ENCODE measurements at places on chromosomes 11 and 22.

DNA sequence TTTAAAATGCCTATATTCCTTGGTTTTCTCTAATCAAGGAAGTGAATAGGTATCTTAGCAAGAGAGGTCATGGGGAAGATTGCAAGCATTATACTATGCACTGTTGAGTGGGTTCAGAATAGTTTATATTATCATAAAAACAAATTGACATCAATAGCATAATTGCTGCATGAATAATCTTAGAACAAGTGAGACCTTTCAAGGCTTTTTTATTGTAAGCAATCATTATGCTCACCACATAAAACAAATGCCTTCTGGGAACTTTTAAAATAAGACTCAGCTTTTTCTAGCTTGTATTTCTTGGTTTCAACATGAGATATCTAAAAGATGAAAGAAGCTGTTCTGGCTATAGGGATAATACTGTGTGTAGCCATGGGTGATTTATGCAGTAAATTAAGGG is 135.6 kb upstream of the ZC3H12C start:
- no peak for DNase-seq

GRCh38 chr11:106468086-106468485 is 390.6 kb downstream of the AASDHPPT start:
- DNase-seq: no peak

DNA sequence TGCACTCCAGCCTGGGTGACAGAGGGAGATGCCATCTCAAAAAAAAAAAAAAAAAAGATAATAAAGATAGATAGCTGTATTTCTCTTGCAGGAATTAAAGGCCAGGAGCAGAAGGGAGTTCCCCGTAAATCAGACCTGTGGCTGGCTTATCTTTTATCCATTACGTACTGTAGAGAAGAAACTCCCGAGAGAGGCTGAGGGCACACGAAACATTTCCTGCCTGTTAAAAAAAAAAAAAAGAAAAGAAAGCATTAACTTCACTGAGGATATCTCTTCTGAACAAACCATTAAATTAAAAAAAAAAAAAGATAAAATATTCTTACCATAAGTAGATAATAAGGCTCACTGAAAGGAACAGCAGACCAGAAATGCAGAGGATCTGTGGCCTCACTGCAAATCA is 22.5 kb downstream of the P4HA3 start:
- DNase-seq: no peak

- peak; percentile 84 for DNase-seq
These were observed 115.8 kb upstream of the PITPNB start for GRCh38 chr22:28034760-28035401.

DNA sequence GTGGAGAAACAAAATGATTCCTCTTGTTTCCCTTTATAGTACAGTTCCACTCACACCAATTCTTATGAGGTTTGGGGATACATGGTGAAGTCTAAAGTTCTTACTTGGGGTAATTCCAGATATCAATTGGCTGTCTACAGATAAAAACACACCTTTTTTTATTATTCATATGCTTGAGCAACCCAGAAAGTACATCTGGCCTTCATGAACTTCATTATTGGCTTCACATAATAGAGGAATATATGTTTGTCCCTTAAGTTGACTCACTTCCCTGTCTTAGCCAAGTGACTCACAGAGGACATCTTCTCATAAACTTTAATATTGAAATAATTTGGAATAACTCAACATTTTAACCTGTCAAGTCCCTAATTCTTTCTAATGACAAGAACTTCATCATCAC is 36.3 kb upstream of the SOX6 start:
- no peak for DNase-seq

DNA sequence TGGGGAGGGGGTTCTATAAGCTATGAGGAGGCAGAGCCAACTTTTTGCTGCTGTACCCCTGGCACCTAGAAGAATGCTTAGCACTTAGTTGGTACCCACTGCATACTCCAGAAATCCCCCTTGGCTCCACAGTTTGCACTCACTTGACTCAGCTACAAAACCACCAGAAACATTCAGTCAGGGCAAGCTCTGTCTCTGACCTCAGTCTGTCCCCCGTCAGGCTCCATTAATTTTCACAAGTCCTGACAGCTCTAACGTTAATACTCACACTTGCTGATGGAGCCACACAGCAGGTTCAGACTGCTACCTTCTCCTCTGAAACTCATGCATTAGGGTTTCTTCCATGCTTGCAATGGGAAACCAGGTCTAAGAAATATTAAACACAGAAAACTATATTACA is 81.7 kb downstream of the MPPED2 start:
- no peak for DNase-seq

- no peak for DNase-seq
These were observed 331.5 kb downstream of the KCNA4 start for GRCh38 chr11:29685361-29685760.

DNA sequence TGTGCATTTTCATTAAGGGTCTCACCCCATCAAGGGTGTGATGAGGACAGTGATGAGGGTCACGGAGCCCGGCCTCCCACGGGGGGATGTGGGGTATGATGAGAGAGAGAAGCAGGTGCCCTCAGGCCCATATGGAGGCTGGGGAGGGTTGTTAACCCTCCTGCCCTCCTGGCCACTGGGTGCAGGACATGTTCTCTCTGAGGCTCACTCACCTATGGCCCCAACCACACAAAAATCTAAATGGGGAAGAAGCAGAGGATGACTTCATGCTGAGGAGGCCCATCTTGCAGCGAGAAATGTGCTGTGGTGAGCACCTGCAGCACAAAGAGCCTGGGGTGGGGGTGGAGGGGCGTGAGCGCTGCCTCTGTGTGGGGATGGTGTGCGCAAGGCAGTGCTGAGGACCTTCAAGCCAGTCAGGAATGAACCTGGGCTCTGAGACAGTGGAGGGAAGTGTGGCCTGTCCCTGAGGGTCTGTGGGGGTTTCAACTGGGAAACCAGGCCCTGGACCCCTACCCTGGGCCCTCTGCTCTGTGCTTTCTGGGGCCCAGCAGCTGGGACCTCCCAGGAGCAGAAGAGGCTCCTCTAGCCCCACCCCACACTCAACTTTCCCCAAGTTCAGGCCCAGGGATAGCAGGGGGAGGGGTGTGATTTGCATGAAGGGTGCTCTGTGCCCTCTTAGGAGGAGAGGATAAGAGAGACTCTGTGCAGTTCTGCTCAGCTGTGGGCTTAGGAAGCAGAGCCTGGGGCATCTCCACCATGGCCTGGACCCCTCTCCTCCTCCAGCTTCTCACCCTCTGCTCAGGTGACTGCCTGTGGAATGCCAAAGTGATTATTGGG is 43.0 kb upstream of the TOP3B start:
- no peak for DNase-seq

- DNase-seq: no peak
These were observed 7.3 kb downstream of the STARD10 start for GRCh38 chr11:72786305-72787215.

- DNase-seq: no peak
These were observed 739 bp downstream of the ZMAT5 start for GRCh38 chr22:29765905-29766631.

DNA sequence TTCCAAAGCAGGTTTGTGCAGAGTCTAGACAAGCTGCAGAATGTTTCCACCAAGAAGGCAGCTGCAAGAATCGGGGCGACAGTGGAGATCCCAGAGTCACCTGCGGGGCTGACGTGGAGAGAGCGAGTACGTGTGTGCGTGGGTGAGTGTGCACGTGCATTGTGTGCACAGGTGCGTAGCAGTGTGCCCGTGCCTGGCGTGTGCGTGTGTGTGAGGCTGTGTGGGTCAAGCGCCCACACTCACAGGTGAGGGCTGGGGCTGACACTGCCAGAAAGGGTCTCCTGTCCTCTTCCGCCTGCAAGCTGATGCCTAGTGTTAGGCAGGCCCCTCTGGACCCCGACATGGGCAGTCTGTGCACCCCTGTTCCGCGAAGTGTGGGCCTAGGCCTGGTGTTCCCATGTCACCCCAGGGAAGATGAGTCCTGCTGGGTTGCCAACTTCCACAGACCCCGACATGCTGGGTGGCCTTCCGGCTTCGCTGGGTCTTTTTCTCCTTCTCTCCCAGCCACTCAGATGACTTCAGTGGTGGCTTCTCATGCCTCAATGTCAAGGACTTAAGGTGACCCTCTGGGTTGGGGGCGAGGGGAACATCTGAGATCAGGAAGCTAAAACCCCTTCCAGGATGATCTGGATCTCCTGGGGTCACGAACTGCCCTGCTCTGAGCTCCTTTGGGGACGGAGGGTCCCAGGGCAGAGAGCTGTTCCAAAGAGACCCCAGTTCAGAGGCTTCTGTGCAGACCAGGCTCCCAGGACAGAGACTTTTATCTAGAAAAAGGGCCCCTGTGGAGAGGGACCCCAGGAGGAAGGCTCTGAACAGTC is 10.4 kb upstream of the SYT8 start:
- DNase-seq: no peak

DNA sequence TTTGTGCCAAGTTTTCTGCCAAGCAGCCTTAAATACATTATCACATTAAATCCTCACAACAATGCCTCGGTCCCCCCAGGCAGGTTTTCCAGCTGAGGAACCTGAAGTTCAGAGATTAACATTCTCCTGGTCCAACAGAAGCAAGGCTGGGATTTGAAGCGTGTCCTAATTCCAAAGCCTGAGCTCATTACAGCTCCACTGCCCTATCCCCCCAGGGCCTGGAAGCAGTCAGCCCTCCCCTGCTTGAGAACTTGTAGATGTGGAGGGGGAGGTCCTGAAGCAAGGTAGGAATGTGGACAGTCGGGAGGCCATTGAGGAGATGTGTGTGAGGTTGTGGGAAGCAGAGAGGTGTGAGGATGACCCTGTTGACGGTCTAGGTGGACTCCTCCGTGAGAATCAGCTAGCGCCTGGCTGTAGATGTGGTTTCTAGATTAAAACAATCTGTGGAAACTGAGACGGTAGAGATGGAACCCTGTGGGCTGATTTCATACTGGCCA is 8.1 kb downstream of the GRAMD1B start:
- DNase-seq: no peak

DNA sequence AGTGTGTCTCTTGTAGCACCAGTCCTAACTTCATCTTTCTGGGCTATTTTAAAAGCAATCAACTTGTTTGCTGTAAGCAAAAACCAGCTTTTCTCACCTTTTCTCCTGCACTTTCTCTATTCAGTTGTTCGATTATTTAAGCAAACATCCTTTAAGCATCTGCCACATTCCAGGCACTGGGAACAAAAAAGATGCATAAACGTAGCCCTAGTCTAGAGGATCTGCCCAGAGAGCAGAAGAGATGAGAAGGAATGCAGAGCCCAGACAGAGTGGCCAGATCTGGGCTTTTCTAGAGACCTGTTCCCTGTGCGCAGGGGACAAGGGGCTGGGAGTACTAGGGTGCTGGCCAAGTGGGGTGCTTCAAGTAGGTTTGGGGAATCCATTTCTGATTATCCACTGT is 8.4 kb downstream of the APLNR start:
- DNase-seq: no peak

DNA sequence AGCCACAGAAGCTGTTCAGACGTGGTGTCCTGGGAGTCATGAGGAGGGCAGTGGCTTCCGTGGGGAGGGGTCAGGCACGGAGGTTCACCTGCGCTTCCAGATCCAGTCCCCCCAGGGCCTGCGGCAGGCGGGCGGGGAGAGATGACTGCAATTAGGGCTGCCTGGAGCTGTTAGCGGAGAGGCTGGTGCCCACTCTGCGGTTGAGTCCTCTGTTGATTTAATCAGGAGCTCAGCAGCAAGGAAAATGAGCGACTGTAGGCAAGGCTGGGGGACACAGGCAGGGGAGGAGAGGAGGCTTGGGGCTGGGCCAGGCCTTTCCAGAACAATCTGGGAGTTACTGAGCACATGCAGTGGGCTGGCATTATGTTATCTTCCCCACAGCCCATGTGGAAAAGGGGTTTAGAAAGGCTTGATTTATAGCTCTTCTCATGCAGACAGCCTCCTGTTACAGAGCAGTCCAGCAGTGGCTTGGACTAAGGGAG is 13.1 kb downstream of the PLCB3 start:
- DNase-seq: no peak

DNA sequence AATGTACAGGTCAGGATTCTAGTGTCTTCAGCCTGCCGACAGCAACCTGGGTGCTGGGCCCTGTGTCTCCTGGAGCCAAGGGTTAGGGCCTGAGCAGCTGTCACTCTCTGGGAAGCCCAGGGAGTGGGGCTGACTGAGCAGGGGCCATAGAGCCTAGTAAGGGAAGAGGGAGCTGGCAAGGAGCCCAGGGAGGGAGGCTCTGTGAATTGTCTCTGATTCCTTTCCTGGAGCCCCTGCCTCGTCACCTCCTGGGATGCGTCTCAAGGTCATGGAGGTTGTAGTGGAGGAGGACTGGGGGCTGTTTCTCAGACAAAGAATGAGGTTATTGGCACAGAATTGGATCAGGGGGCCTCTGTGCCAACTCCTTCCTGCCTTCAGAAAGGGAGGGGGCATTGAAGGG is 11.8 kb downstream of the SOX10 start:
- DNase-seq: no peak

GRCh38 chr11:109697140-109697843 is 275.3 kb downstream of the C11orf87 start:
- no peak for DNase-seq

DNA sequence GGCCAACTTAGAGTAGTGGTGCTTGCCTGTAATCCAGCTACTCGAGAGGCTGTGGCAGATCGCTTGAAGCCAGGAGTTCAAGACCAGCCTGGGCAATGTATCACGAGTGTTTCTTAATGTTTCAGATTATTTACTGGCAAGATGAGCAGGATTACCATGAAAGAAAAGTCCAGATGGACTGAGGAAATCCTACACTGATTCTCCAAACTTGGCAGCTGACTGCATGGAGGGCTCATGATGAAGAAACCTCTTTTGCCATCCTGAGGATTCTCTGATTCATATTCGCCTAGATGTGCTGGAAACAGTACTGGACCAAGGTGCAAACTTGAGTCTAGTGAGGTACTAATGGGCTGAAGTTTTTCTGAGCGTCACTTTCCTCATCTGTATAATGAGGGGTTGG is 2.8 kb upstream of the SIDT2 start:
- DNase-seq: no peak

GRCh38 chr11:27139742-27140367 is 99.2 kb downstream of the BBOX1 start:
- no peak for DNase-seq

DNA sequence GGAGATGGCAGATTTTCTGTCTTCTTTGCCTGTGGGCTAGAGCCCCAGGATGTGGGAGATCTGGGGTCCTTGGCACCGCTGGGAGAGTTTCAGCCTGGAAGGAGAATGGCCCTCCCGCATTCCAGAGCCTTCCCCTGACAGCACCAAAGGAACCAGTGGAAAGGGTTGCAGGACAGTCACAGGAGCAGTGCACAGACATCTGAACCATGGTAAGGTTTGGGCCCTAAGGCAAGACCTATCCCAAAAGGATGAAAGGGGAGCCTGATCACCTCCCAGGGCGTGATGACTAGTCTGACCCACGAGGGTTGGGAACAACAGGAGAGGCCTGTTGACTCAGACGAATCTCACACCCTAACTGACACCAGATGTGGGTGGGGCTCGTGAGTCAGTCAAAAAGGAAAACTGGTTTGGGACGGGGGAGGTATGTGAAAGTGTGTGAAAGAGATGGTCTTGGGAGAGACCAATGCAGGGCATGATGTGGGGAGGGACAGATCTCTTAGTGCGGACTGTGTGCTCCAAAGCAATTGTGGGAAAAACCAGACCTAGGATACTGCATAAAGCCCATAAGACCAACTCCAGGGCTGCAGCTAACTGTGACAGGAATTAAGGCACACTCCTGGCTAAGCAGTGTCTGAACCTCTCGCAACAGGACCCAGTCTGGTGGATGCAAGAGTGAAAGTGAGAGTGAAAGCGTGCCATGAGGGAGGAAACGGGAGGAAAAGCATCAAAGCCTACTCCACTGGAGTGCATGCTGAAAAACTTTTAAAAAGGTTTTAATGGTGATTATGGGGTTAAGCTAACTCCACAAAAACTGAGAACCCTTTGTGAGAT is 39.1 kb upstream of the GLYAT start:
- no peak for DNase-seq

Measured in left ventricle myocardium inferior (tissue), 1 donor.